ENCODE measurements at places on chromosomes 7 and 10.

DNA sequence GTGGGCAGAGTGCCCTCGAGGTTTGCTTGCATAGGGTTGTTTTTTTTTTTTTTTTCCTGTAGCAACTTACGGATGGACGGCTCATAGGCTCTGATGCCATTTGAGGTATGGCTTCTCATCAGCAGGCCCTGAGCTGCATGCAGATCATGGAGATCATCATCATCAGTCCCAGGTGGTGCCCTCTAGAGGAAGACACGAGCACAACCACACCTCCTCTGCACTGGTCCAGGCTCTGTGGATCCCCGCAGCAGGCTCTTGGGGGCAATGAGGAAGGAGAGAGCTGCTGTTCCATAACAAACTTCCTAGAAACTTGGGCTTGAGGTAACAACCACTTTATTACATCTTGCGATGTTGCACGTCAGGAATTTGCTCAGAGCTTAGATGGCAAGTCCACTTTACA is 132.7 kb upstream of the CXCL12 start:
- no peak for DNase-seq

- no peak for DNase-seq
Observed at GRCh38 chr7:47328392-47329319, 253.3 kb downstream of the TNS3 start.

GRCh38 chr10:97532935-97533671 is 34.4 kb downstream of the UBTD1 start:
- DNase-seq: no peak

DNA sequence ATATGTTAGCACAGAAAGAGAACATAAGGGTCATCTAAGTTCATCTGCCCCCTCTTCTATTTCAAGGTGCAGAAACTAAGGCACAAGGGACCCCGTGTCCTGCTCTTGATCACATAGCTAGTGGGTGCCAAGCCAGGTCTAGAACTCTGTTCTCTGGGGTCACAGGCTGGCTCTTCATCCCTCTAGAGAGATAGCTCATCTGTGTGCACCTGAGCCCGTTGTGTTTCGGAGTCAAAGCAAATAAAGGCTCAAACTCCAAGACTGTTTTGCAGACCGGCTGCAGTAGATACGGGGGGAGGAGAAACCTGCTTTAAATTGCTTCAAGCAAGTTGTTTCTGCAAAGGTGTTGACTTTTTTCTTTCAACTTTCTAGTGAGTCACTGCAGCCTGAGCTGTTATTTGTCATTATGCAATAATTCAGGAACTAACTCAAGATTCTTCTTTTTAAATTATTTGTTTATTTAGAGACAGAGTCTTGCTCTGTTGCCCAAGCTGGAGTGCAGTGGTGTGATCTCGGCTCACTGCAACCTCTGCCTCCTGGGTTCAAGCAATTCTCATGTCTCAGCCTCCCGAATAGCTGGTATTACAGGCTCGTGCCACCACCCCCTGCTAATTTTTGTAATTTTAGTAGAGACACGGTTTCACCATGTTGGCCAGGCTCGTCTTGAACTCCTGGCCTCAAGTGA is 6.5 kb downstream of the BLVRA start:
- no peak for DNase-seq

GRCh38 chr10:122171302-122172075 is 99.6 kb upstream of the BTBD16 start:
- no peak for DNase-seq

GRCh38 chr7:3558400-3558799 is 257.3 kb downstream of the SDK1 start:
- DNase-seq: no peak

GRCh38 chr7:53920011-53920410 is 622.2 kb upstream of the VSTM2A start:
- no peak for DNase-seq

- DNase-seq: no peak
Observed at GRCh38 chr7:2702594-2702957, 14.6 kb downstream of the AMZ1 start.

- peak; percentile 25 for DNase-seq
Observed at GRCh38 chr10:80186364-80187012, 18.8 kb downstream of the ANXA11 start.

- no peak for DNase-seq
Observed at GRCh38 chr10:104293011-104293410, 24.0 kb downstream of the GSTO2 start.

DNA sequence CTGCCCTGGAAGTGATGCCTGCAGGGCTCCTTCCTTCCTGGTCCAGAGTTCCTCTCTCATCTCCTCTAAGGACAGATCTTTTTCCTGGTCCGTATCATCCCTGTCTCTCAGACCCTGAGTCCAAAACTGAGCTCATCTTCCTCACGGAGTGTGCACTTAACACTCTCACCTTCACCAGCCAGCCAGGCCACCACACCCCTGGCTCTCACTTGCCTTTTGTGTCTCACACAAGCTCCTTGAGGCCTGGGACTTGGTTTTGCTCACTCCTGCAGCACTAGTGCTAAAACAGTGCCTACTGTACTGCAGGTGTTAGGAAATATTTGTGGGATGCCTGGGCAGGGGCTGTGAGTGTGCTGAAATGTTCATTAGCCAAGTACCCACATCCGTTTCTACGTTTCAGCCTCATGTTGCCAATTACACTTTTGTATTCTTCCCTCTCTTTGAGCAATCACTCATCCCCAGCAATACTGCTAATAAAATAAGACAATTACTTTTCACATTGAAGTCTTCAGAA is 21.4 kb upstream of the PARP12 start:
- no peak for DNase-seq

GRCh38 chr10:111984057-111984456 is 199.5 kb downstream of the GPAM start:
- no peak for DNase-seq

DNA sequence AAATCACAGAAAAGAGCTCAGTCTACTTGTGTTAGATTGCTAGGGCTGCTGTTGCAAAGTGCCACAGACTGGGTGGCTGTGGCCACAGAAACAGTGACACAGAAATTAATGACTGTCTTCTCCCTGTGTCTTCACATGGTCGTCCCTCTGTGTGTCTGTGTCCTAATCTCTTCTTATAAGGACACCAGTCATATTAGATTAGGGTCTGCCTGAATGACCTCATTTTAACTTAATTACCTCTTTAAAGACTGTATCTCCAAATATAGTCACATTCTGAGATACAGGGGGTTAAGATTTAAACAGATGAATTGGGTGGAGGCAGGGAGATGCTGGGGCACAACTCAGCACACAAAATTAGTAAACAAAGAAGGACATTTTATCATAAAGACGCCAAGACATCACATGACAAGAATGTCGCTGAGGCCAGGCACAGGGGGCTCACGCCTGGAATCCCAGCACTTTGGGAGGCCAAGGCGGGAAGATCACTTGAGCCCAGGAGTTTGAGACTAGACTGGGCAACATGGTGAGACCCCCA is 23.3 kb upstream of the PARD3 start:
- no peak for DNase-seq

DNA sequence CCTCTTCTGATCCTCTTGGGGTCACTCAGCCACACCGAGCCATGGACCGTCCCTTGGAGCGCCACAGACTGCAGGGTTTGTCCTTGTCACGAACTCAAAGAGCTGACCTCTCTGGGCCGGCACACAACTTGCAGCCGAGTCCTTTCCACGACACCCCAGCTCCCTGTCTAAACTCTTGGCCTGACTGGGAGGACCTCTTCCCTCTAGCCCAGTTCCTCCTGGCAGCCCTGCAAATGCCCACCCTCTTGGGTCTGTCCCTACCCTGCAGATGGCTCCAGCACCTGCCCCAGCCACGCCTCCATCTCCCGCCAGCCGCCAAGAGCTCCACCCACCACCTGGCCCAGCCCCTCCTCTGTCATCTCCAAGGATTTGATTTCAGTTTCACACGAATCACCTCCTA is 339.2 kb downstream of the DNAJB6 start:
- DNase-seq: no peak

DNA sequence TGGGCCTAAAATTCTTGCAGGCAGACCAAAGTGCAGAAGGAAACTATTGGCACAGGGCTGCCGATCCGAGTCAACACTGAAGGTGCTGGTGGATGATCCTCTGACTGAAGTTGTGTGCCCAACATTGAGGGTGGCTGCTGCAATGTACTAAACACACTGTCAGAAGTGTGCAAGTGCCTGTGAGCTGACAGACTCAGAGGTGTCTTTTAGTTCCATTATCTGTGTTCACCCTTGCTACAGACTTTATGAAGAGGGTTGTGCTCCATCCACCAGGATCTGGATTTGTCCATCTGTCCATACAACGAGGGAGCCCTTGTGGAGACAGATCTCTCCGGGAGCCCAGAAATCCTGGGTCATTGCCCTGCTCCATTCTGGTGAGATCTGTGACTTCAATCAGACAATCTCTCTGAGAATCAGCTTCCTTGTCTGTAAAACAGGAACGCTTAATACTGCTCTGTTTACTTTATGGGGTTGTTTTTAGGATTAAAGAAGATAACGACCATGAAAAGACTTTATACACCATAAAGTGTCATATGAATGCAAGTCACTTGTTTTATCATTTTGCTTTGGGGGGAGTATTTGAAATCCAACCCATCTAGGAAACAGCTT is 9.5 kb upstream of the TRPV6 start:
- no peak for DNase-seq

- no peak for DNase-seq
Observed at GRCh38 chr7:117791877-117792780, 81.1 kb downstream of the CTTNBP2 start.

GRCh38 chr10:70557086-70557845 is 45.3 kb downstream of the PRF1 start:
- DNase-seq: no peak

DNA sequence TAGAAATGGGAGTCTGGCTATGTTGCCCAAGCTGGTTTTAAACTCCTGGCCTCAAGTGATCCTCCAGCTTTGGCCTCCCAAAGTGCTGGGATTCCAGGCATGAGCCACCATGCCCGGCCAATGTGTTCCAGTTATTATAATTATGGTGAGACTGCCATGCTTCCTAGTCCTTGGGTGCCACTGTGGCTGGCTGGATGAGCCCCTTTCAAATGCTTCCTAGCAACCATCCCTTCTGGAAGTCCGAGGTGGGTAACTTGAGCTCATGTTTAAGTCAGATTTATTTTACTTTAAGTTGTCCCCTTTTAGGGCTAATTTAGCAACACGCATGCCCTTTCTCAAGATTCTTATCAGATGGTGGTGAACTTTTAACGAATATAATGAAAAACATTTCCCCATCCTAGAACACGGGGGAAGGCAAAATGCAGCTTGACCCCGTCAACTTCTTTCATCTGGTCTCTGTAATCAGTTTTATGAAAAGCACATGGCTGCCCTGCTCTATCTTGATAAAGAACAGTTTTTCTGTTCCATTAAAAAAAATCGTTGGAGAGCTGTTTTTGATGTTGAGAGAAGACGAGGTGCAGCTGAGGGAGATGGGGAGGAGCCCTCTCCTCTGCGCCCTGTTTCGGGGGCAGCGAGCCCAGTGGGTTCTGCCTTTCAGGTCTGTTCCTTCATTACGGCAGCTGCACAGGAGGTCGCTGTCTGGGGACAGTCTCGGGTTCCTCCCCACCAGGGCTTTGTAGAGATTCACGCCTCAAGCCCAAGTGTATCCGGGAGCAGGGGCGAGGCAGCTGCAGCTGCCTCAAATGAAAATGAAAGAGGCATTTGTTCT is 61.0 kb upstream of the MKI67 start:
- no peak for DNase-seq

DNA sequence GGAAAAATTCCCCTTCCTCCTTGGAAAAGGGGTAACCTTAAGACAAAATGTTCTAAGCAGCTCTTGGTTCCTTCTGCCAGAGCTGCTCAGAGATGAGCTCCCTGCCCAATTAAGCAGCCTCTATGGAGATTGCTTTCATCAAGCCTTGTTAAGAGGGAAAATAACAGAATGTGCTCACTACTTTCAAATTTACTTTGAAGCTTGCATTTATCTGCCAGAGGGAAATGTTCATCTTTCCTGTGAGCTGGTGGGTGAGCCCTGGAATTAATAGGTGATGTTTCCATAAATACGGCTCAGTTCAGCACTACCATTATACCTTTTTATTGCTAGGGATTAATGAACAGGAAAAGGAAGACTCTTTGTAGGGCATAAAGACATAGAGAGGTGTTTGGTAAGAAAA is 549.0 kb downstream of the REEP3 start:
- DNase-seq: no peak

DNA sequence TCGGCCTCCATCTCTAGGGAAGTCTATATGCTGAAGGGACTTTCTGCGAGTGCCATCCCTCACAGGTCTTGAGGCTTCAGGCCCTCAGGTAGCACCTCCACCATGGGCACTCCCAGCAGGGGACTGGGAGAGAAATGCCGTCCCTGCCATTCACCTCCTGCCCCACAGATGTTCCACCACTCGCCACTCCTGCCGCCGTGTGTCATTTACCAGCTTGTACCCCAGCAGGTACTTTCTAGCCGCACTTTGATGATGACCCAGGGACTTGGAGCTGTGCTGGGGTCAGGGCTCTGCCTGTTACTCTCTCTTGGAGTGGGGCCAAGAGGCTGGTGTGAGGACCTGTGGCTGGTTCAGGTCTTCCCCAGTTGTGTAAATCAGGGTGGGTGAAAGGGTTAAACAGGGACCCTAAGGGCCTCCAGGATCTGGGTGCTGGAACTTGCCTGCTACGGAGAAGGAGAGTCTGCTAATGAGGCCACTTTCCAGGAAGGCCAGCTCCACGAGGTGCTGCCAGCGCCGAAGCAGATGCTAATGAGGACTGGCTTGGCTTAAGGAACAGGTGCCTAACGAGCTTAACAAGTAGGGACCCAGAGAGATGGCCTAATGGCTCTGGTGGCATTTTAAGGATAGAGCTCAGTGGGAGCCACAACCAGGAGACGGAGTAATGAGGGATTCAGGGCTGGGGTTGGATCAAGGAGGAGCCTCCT is 32.4 kb downstream of the CRHR2 start:
- DNase-seq: no peak

DNA sequence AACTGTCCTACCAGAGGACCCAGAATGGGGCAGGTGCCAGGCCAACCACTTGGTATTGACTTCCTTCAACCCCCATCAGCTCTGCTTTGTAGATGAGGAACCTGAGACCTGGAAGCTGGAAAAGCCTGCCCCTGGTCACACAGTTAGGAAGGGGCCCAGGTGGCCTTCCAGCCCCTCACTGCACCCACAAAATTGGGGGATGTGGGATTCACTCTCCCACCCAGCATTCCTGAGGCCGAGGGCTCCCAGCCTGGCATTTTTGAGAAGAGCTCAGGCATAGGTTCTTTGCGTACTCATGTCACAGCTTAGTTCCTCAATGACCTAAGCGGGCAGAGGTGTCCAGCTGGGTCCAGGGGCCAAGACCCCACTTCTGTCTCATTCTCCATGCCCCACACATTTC is 46.1 kb downstream of the EBF3 start:
- DNase-seq: no peak

DNA sequence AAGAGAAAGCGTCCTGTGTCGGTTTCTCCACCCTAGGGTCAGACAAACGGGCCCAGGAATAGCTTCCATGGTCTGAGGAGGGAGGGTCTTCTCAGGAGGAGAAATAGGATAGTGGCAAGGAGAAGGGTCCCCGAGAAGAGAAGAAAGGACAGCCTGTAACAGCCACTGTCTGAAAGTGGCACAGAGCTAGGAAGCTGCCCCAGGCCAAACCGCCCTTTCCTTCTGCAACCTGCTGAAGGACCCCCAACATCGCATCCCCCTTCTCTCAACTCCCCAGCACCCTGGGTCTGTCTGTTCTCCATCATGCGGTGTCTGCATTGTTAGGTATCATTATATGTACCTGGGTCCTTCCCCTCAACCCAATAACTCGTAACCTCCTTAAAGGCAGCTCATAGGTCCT is 47.1 kb downstream of the COL17A1 start:
- no peak for DNase-seq

- DNase-seq: no peak
Observed at GRCh38 chr10:12430406-12430982, 81.1 kb downstream of the CAMK1D start.

- no peak for DNase-seq
Observed at GRCh38 chr10:46002916-46003693, 27.3 kb downstream of the NCOA4 start.

GRCh38 chr7:96713037-96713436 is 3.4 kb upstream of the SEM1 start:
- no peak for DNase-seq

Data from stimulated activated CD4-positive, alpha-beta T cell treated with anti-CD3 and anti-CD28 coated beads, Interleukin-12 subunit alpha, Interleukin-12 subunit beta, amount 100 ng/mL, for 4 hours (primary cell).